Smooth muscle cell of bladder (primary cell): ENCODE measurements at places on chromosomes 7 and 10. TPM values are rescaled to one million over a fixed set of nuclear protein-coding genes. Genes with fewer than 3 reads are reported as not detected.

Gene PPP1R3C
- 146 and 190 TPM in 2 replicates for total RNA-seq

Gene SYNPO2L
- not detected in 2 replicates for total RNA-seq

Gene TMEM270
- not detected in 2 replicates for total RNA-seq

Gene NKX2-3
- total RNA-seq = not detected in 2 replicates

Gene CLCN1
- 0.09 and 0.14 TPM in 2 replicates for total RNA-seq

Gene STAG3
- 0.28 TPM in 2 replicates for total RNA-seq

Gene TMEM60
- total RNA-seq = 14.6 and 20.4 TPM in 2 replicates

Gene RAMP3
- not detected in 2 replicates for total RNA-seq

Gene NANOS1
- 0.14 and 0.18 TPM in 2 replicates for total RNA-seq

Gene TMEM213
- total RNA-seq = not detected in 2 replicates

Gene TMEM130
- total RNA-seq = 0.09 and 0.14 TPM in 2 replicates

Gene OPN1SW
- total RNA-seq = not detected in 2 replicates

Gene GBX1
- total RNA-seq = not detected in 2 replicates

Gene CC2D2B
- 0.14 and 0.18 TPM in 2 replicates for total RNA-seq
